IPS DF 19.7 (cell line): ENCODE measurements at places on chromosomes 16 and 17.

DNA sequence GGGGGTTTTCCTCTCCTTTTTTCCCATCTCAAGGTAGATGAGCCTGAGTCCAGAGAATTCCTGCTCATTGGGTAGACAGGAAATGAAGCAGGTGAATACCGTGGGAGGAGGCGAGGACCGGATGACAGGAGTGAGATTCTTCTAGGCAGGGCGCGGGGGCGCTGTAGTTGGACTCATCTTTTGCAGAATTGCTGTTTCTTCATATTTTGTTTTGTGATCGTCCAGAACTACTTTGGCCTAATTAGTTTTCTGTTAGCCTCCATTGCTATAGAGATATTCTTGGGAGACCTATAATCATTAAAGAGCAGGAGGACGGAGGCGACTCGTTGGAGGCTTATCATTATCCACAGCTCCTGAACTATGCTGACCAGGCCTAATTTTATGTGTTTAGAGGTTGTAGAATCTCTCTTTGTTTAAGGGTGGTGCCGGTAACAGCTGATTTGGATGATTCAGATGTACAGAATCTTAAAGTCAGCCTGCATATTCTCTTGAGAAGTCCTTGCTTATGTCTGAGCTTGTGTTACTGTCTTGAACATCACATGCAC lies 650 bp downstream of the ATP6V0A1 start:
- no peak for DNase-seq

GRCh38 chr16:85550422-85550864 lies 62.7 kb upstream of the GSE1 start:
- DNase-seq = no peak

GRCh38 chr16:12159028-12159427 lies 182.5 kb downstream of the SNX29 start:
- no peak for DNase-seq

GRCh38 chr17:57614742-57615141 lies 130.4 kb downstream of the CCDC182 start:
- no peak for DNase-seq

GRCh38 chr16:88759245-88759975 lies 25.6 kb downstream of the PIEZO1 start:
- DNase-seq = no peak

DNA sequence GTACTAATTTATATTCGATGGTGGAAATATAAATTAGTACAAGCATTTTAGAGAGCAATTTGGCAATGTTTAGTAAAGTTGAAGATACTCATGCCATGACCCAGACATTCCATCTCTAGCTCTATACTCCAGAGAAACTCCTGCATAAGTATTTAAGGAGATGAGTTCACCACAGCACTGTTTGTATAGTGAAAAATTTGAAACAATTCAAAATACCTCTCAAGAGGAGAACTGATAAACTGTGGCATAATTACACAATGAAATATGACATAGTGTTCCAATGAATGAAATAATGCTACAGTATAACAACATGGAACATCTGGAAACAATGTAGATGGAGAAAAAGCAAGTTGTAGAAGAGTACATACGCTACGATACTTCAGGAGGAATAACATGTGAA lies 48.6 kb upstream of the IRX3 start:
- no peak for DNase-seq

- DNase-seq = no peak
Observed at GRCh38 chr17:55420776-55421178, 858 bp downstream of the MMD start.

DNA sequence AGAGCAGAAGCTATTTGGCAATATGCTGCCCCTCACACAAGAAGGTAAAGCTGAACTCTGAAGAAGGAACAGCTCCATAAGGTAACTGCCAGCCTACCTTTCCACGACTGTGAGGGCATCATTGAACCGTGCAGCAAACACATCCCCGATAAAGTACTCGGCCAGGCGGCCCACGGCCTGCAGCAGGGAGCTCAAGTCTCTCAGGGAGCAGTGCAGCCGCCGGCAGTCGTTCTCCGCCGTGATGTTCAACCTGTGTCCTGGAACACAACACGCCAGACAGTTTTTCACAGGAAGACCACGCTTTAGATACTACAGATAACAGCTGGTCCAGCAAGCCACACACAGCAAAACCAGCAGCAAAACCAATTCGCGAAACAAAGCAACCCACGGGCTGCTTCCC lies 62.1 kb upstream of the GSG1L start:
- no peak for DNase-seq

DNA sequence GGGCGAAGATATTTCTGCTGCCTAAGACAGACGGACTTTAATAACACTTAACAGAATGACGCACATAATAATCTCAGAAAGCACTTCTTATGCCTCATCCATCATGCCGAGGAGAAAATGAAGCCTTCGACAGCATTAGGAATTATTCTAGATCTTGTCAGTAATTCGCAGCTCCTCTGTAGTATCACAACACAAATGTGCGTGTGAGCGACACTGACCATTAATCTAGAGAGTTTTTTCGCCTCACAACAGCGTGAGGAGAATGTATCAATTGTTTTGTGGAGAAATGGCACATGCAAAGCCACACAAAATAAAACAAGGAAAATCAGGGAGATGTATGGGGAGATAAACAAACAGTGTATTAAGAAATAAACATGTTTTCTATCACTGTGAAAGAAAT lies 410.2 kb upstream of the PSMD7 start:
- DNase-seq = no peak

DNA sequence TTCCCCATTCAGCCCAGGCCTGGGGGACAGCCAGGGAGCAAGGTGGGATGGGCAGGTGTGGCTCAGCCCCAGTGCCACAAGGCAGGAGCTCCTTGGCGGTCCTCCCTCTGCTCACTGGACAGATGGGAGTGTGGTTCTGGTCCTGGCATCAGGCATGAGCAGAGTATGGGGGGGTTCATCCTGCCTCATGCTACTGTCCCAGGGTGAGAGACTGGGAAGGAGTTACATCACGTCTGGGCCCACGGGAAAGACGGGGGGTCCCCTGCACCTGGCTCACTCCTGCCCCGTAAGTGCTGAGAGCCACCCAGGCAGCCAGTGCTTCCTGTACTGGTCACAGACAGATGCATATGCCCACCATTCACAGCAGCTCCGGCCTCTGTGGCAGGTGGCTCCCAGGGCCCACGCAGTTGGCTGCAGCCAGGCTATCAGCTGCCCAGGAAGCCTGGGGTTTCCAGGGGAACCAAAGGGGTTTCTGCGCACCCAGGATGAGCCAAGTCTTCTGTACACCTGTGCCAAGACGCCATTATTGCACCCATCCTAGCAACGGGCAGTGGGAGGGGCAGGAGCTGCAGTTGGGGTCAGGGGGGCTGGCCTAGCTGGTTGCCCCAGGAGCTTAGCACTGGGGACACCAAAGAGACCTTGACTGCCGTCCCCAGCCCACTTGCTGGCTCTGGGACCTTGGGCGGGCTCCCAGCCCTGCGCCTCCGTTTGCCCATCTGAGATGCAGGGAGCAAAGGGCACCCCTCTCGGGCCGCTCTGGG lies 1.9 kb downstream of the BAIAP3 start:
- DNase-seq = no peak

GRCh38 chr16:11354407-11354732 lies 9.1 kb downstream of the RMI2 start:
- DNase-seq = no peak

DNA sequence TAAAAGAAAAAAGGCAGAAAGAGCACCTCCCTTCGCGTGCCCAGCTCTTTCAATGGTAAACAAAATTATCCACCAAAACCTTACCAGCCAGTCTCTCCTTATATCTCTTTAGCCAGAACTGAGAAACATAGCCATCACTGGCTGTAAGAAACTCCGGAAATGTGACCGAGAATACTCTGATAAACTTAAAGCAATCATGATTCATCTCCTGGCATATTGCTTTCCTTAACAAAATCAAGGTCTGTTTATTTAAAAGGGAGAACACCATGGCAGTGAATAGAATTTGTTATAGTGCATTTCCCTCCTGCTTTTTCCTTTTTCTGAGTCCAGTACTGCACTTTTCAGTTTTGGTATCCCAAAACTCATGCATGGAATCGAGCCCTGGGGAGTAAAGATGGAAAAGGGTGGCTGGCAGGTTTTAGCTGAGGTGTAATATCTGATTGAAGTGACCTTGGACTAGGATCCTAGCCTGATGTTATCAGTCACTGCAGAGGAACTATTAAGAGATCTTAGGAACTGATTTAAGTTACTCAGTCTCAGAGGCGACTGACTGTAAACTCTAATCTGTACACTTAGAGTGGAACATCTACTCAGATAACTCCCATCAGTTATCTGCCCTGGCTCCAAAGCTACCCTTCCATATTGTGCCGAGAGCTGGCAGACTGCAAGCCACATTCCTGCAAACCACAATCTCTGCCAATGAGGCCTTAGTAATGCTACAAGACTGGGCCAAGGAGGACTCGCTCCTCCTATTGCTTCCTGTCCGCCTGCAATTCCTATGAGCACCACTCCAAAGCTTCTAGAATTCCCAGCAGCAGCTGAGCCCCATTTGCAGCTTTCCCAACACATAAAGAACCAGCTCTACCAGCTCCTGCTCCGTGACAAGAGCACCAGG lies 7.4 kb upstream of the COX10 start:
- no peak for DNase-seq

DNA sequence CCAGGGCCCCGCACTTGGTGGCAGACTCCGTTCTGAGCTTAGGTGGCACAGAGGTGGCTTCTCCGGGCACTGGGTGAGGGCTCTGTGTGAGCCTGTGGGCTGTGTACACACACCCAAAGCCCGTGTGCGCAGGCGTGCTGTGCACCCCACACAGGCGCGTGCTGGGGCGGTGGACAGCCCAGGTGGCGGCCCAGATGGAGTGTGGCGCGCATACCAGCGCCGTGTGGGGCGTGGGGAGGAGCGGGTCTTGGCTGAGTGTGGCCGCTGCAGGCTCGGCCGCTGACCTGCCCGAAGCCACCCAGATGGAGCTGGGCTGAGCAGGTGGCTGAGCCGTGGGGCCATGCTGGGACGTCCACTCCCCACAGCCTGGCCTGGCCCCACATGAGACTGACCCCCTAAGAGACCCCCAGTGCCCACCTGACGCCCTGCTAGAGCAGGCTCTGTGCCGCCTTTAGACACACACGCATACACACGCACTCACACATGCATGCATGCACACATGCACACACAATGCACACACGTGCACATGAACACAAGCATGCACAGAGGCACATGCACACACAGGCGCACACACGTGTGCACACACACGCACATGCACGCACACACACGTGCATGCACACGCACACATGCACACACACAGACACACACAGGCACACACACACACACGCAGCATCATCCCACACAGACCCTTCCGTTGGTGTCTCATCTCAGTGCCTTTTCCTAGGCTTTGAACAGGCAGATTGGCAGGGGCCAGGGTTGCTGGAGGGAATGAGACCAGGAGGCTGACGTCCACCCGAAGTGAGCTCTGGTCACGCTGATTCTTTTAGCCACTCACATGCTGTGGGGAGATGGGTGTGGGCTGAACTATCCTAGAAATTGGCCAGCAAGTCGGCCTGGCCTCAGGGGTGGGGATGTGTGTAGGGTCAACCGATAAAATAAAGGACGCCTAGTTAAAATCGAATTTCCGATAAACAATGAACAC lies 2.1 kb downstream of the PRR35 start:
- DNase-seq = no peak

DNA sequence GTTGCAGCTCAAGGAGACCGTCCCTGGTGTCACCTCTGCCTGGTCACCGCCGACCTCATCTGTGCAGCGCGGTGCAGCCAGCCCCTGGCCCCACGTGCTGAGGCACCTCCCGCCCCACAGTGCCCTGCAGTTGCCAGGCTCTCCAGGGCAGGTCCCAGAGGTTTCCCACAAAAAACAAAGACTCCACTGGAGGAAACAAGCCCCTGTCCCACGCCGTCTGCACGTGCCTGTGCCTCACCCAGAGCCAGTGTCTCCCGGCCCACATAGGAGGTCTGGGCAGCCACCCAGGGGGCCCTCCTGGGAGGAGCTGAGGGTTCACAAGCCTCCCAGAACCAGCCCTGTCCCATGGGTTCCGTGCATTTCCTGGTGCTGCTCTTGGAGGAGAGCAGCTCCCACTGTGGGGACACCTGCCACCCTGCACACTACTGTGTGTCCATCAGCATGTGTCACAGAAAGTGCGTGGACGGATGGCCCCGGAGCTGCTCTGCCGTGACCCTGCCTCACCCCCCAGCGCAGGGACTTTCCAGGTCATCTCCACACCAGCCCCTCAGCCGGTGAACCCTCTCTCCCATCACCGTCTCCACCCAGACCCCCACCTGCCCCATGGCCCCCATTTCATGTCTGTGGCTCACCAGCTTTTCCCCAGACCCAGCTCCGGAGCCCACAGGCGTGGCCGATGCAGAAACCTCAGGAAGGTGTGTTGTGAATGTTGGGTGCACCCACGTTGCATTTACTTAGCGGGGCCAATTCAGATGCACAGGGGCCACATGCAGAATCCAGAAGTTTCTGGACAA lies 17.0 kb upstream of the CDH15 start:
- no peak for DNase-seq

DNA sequence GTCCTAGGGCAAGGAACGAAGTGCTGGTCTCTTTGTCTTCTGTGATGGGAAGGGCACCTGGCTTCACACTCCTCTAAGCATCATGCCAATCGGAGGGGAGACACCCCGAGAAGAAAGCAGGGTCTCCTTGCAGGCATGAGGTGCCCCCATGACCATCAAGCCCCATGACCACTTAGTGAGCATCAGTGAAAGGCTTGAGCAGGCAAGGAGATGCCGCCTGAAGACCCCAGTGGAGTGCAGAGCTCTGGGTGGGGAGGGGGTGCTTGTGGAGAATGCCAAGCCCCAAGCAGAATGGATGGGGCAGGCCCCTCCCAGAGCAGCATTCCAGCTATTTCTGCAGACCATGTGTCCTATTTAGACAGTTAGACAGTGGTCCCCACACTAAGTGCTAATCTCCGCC lies 232.7 kb upstream of the TNRC6C start:
- no peak for DNase-seq

- DNase-seq = no peak
Observed at GRCh38 chr17:59223813-59224212, 3.5 kb downstream of the GDPD1 start.

GRCh38 chr16:31487071-31487719 lies 4.3 kb downstream of the SLC5A2 start:
- no peak for DNase-seq

GRCh38 chr16:21233521-21234150 lies at the start of gene ANKS4B:
Gene ANKS4B (plus strand): TSS chr16:21233699. CDS start chr16:21233738, 39 bp downstream.
- DNase-seq = no peak

- no peak for DNase-seq
Observed at GRCh38 chr17:36864827-36865430, 72.3 kb upstream of the LHX1 start.

- no peak for DNase-seq
Observed at GRCh38 chr17:46869296-46869695, 17.9 kb downstream of the WNT9B start.

- no peak for DNase-seq
Observed at GRCh38 chr16:4913774-4914525, 23.0 kb downstream of the PPL start.

DNA sequence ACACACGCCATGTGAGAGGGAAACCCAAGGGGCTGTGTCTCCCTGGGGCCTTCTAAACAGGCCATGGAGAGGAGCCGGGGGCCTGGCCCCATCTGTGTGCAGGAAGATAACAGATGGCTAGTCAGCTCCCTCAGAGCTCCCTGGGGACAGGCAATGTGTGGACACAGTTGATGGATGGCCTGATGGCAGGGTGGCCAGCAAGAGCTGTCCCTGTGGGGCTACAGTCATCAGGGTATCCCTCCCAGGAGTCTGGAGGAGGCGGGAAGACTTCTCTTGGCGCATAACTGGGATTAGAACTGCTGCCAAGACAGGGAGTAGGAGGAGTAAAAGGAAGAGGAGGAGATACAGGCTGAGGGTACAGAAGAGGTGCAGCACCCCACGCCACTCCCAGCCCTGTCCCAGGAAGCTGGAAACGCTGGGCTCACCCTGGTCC lies 17.3 kb downstream of the MYO18A start:
- DNase-seq = no peak

GRCh38 chr16:64292953-64293352 lies 828.9 kb downstream of the CDH11 start:
- no peak for DNase-seq
